ENCODE measurements at places on chromosomes 16 and 17. TPM values are rescaled to one million over a fixed set of nuclear protein-coding genes. Genes with fewer than 3 reads are reported as not detected.
A peak's percentile ranks its signal among the peaks of the same experiment; 100 is the strongest.

Gene OTOP2
- total RNA-seq = not detected

DNA sequence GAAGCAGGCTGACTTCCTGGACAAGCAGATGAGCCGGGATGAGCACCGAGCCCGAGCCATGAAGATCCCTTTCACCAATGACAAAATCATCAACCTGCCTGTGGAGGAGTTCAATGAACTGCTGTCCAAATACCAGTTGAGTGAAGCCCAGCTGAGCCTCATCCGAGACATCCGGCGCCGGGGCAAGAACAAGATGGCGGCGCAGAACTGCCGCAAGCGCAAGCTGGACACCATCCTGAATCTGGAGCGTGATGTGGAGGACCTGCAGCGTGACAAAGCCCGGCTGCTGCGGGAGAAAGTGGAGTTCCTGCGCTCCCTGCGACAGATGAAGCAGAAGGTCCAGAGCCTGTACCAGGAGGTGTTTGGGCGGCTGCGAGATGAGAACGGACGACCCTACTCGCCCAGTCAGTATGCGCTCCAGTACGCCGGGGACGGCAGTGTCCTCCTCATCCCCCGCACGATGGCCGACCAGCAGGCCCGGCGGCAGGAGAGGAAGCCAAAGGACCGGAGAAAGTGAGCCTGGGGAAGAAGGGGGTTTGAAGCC lies 11.0 kb downstream of the NFE2L1 start:
- no peak for DNase-seq

GRCh38 chr16:9885467-9885866 lies 296.8 kb downstream of the GRIN2A start:
- no peak for DNase-seq

- peak; percentile 82 for DNase-seq
Observed at GRCh38 chr16:20383106-20384029, 21.2 kb downstream of the PDILT start.

DNA sequence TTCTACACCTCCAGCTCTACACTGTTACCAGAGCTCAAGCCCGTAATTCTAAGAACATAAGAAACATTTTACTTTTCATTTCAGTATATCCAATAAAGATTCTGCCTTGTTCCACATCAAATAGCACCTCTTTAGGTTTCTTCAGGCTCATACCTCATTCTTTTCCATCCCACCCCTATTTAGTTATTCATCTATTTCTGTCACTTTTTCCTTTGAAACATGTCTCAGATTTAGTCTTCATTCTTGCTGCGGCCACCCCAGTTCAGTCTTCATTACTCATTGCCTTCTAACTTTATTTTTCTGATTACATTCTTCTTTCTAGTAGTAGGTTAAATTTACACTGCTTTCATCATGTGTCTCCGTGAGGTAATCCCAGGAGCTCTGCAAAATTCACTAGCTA lies 33.5 kb downstream of the PPM1E start:
- DNase-seq = no peak

Gene DHX38
- total RNA-seq = 86.0 TPM

Gene DHRS7C
- not detected for total RNA-seq

Gene ENPP7
- not detected for total RNA-seq

DNA sequence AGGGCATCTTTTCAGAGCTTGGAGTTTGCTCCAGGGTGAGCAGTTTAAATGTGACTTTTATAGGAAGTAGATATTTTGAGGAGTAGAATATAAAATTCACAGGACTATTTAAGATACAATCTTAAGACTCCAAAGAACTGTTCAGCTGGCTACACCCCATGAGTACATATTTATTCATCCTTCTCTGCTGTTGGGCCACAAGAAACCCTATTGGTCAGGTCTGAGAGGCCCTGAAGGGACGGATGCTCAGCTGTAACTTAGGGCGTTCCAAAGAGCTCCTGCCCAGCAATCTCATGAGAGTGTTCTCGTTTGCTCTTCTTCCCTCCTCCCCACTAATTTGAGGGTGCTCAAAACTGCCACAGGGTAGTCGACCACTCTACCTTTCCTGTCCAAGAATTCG lies 7.3 kb downstream of the ST6GALNAC2 start:
- DNase-seq = no peak

GRCh38 chr16:81623365-81624102 lies 155.6 kb upstream of the PLCG2 start:
- peak; percentile 45 for DNase-seq

Measured in neural crest cell (in vitro differentiated cells).